ENCODE measurements at places on chromosomes 5 and 9.

DNA sequence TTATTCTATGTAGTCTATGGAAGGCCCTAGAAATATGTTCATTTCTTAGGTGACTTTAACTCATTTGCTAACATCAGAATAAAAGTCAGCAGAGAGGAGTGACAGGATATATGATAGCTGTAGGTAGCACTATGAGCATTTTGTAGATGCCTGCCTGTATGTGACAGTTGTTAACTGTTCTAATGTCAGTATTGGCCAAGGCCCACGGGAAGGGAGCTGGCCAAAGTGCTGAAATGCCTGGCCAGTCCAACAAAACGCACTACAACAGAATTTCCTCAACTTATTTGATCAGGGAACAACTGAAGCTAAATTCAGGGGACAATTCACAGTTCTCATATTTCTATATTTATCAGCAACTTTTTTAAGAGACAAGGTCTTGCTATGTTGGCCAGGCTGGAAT is 20.8 kb downstream of the SV2C start:
- DNase-seq: no peak

GRCh38 chr5:179758955-179759354 is 26.3 kb downstream of the MAML1 start:
- no peak for DNase-seq

DNA sequence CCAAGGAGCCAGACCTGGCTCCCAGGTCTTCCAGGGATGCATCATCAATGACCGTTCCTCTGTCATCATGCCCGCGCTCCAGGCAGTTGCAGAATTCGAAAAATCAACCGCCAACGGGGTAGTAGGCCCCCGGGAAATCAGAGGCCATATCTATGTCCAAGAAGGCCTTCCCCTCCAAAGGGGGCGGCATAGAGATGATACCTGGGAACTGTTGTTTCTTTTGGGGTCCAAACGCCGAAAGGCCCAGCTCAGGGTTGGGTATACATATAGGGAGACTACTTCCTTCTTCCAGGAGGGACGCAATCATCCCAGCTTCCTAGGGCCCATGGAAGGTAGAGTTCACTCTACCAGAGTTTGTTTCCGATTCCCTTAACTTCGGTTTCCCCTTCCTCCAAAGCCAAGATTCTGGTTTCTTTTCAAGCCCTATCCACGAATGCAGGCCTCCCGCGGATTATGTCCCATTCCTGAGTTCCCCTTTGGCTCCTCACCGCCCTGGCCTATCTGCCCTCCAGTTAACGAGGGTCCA is 754 bp downstream of the DCAF12 start:
- no peak for DNase-seq

- DNase-seq: no peak
Measured at GRCh38 chr5:161380486-161380885, 166.0 kb downstream of the GABRB2 start.

- DNase-seq: no peak
Measured at GRCh38 chr9:11352612-11353011, 739.8 kb upstream of the PTPRD start.

- DNase-seq: no peak
Measured at GRCh38 chr5:157971571-157972216, 112.7 kb upstream of the CLINT1 start.

DNA sequence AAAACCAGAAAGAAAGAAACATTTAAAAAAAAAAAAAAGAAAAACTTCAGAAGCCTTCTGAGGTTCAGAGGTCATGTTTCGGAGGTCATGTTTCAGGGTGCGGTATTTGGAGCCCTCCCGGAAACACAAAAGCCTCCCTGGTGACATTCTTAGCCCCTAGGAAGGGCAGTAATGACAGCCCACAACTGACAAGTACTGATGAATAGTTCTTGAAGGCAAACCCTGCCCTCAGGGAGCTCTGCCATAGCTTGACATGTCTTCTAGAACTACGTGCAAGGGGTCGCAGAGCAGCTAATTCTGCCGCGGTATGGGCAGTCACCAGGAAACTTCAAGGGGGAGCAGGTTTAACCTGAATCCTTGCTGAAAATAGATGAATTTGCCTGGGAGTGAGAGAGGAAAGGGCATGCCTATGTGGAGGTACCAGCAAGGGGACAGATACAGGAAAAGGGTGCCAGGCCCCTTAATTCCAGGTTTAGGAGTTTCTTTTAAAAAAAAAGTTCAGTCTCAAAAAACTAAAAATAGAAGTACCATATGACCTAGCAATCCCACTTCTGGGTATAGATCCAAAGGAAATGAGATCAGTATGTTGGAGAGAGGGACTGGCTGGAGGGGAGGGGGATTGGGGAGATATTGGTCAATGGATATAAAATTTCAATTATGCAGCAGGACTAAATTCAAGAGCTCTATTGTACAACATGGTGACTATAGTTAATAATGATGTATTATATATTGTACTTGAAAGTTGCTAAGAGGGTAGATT is 98.4 kb downstream of the C9orf152 start:
- DNase-seq: no peak

DNA sequence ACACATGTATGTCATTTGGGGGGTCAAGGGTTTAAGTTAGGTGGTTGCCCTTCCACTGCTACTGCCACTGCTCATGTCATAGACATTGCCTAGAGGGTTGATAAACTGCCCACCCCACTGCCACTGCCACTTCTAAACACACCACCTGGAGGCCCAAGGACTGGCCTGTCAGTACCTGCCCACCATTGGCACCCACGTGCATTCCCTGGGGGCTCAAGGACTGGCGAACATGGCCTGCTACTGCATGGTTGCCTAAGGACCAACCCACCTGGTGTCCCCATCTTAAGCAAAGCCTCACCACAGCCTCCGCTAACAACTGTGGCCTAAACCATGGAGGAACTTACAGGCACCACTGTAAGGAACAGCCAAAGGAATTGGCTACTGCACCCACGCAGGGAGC is 185.6 kb upstream of the TLX3 start:
- DNase-seq: no peak

DNA sequence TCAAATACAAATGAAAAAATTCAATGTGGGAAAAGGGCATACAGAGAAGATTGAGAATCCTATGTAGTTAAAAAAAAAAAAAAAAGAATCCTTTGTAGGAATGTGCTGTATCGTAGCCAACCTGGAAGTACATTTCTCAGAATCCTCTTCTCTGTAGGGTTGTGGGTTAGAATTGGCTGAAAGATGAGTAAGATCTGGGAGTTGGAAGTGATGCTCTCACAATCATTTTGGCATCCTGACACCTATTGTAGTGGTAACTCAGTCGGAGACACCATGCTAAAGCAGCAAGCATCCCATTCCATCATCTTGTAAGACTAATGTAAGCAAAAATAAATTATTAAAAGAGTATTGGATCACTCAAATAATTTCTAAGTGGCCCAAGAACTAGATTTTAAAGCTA is 30.6 kb downstream of the MRPL22 start:
- no peak for DNase-seq

DNA sequence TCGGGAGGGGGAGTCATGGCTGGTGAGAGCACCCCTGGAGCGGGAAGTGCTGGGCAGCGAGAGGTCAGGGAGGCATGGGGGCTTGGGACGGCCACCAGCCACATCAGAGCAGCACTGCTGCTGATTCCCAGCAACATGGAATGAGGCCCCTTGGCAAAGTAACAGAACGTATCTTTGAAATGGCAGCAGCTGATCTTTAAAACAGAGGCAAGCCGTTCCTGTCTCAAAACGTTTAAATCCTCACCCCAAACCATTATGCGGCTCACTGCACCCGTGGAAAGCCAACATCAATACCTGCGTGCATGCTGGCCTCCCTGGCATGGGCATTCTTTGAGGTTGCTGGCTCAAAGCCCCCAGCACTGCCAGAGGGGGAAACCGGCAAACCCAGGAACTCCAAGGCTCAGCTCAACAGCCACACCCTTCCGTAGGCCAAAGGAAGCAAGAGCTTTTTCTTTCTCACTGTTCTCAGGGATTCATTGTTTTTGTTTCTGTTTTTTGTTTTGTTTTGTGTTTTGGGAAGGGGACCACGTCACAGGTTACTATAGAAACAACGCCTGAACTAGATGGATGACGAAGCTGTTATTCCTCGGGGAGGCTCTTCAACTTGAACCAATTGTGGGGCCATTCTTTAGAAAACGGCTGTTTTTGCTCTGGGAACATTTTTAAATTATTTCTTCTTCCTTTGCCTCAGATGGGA is 28.1 kb upstream of the OBP2B start:
- no peak for DNase-seq

DNA sequence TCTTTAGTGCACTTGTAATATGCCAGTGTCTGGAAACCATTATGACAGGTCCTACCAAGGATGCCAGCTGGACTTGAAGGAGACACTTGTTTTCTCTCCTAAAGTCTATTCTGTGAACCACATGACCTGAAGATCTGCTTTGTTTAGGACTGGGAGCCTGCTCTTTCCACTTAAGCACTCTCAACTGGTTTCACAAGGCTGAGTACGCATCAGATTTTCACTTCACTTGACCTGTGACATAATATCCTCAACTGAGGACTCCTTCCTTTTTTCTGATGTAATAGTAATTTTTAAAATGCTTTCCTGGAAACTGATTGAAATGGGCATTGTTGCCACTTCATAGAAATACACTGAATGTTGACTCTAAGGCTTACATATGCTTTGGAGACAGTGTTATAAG is 52.2 kb downstream of the PDE8B start:
- DNase-seq: no peak

DNA sequence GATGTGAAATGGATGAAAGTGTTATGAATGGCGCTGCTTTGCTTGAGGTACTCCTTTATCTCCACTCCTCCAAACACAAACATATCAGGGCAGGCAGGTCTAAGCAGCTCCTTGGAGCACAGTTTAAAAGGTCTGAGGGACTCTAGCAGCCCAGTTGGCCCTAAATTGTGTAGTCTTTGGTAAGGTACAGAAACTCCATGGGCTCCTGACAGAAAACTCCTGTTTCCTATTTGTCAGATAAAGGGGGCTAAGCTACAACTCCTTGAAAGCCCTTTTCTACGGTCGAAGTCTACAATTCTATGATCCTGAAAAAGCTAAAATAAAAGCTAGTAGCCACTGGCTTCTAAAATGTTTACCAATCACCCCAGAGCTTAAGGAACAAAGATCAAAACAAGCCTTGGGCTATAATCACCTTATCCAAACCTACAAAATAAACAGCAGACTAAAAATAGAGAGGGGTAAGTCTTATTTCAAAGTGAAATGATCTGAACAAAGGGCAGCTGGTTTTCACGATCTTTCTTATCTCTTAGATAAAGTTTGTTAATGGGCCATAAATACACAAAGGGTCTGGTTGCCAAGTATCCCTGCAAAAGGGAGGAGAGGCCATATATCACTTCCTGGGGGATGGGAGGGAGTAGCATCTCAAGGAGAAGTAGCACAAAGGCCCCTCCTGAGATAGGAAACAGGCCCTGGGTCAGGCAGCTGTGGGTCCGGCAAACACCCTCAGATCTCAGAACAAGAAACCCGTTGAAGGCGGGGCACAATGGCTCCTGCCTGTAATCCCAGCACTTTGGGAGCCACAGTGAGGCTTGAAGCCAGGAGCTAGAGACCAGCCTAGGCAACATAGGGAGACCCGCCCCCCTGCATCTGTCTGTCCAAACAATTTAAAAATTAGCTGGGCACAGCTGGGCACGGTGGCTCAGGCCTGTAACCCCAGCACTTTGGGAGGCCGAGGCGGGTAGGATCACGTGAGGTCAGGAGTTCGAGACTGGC is 28.3 kb upstream of the DENND4C start:
- no peak for DNase-seq

DNA sequence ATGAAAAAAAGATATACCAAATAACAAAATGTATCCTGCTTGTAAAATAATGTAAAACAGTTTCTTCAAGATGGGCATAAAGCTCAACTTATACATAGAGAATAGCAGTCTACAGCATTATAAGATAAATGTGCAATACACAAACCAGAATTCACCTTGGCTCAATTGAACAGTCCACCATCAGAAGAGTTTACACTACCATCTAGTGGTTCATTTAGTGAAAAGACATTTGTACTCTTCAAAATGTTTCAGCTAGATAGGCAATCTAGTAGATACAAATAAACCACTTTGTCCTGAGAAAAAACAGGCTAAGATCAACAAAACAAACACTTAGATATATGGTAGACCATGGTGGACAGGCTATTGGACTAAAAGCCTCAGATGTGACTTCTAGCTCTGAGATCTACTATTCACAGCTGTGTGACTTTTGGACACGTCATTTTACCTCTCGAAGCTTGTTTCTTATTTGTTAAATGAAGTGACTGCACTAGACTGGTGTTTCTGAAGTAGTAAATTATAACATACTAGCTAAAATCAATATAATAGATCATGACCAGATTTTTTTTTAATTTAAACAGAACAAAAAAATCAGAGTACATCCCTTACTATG is 22.1 kb upstream of the TPD52L3 start:
- no peak for DNase-seq

- DNase-seq: no peak
Measured at GRCh38 chr9:111362526-111362925, 32.5 kb upstream of the OR2K2 start.

DNA sequence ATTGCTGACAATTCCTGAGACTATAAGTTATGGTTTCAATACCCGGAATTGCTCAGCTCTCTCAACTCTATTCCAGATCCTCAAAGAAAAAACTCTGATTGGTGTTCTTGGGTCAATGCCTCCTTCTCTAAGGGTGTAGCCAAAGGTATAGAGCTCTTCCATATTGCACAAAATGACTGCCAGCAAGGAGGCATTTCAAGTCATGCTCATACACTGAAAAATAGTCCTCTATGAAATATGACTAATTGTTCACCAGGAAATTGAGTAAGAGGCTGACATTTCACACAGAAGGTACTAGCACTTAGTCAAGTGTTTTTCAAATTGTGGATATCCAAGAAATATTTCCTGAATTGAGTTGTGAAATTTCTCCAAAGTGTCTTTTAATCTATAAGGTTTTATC is 111.1 kb upstream of the KLF9 start:
- DNase-seq: no peak

DNA sequence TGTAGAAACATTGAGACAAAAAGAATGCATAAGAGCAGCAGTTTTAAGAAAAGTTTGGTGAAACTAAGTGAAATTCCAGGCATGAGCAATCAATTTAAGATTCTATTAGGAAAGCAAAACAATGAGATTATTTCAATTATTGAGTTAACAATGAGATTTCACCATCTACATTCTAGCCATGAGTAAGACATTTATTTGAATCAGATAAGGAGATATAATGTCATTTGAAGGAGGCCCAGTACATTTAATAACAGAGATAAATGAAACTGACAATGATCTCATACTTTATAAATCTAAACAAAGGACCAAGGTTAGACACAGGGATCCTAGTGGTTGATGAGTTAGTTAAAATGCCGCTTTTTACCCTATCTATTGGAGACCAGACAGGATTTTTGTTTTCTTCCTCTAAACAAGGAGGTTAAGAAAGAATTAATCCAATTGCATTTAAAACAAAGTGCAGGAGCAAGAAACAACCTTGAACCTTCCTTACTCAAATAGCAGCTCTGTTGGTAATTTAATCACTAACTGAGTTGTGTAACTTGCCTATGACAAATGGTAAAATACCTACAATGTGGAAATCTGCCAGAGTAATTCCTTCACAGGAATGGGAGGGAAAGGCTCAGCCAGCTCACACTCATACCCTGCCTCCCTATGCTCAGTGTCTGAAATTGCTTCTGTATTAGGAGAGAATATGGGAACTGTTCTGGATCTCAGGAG is 103.5 kb upstream of the NR3C1 start:
- DNase-seq: no peak

Data from esophagus squamous epithelium (tissue), 5 donors.